Activated naive CD4-positive, alpha-beta T cell treated with anti-CD3 and anti-CD28 coated beads for 36 hours (primary cell): ENCODE measurements at places on chromosomes 12 and 14.

DNA sequence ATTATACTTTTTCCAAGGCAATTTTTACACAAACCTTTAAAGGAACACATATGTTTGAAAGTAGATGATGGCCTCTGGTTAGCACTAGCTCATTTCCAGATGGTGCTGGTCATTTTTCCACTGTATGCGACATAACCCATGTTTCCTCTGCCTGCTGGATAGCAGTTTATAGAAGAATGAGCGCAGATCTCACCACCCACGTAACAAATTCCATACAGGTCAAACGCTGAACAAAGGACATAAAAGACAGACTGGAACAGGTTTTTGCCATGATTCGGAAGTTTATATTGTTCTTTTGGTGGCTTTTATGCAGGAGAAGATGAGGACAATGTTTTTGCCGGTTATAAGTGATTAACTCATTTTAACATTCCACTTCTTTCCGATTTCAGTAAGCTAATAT is 30.7 kb downstream of the PPP1R36 start:
- DNase-seq, result no peak

GRCh38 chr12:91023326-91024004 is 18.7 kb upstream of the EPYC start:
- DNase-seq, result no peak

GRCh38 chr12:27303139-27304111 is 29.2 kb upstream of the BMAL2 start:
- DNase-seq, result no peak

- no peak for DNase-seq
Measured at GRCh38 chr12:32903763-32904162, 7.2 kb upstream of the PKP2 start.

DNA sequence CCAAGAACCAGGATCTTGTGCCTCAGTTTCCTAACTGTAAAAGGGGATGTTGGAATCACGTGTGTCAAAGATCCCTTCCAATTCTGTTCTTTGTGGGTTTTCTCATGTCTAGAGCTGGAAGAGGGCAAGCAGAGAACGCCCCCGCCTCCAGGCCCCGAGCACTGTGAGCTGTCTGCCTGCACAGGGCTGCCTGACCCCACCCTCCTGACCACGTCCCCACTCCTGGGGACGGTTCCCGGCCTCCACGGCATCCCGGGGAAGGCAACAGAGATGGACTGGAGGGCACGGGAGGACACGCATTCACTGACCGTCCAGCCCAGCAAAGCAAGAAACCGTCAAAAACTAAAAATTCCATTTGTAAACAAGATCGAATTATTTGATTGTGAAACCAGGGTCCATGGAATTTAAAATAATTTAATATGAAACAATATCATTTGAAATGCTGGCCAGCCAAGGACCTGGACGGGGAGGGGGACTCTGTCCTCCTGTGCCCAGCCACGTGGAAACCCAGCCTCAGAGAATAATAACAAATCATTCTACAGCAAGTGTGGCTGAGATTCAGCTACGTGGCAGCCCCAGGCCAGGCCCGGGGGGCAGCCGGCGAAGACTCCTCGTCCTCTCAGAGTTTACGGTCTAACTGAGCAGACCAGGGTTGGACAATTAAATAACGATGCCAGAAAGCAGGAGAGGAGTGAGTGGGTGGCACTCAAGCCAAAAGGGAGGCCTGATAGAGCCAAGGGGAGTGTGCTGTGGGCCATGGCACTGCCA is 87.3 kb upstream of the DIO3 start:
- DNase-seq, result no peak

DNA sequence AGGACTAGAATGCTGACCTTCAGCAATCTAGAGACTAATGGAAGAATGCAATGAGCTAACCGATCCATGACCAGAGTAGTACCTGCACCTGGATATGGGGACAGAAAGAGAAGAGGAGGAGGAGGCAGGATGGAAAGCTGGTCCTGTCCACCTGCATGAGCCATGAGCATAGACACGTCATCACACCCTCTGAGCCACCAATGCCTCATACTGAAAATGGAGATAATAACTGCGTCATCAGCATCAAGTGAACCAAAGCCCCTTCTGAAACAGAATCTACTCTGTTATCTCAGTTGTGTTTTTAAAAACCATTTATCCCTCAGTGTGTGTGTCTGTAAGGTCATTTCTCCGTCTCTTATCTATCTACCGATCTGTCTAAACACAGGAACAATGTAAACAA is 327.0 kb downstream of the BCL11B start:
- DNase-seq, result no peak

- no peak for DNase-seq
Measured at GRCh38 chr12:15186597-15186996, 34.6 kb downstream of the RERG start.

GRCh38 chr12:14960548-14961465 is 594 bp downstream of the ARHGDIB start:
- peak; percentile 39 for DNase-seq

- no peak for DNase-seq
Measured at GRCh38 chr14:28308734-28309133, 457.9 kb upstream of the FOXG1 start.
